NCI-H2227 treated with DMSO at 0.1 percent for 48 hours (cell line): ENCODE measurements at places on chromosomes 16 and 17.

GRCh38 chr16:10552998-10553491 is 27.4 kb downstream of the EMP2 start:
- DNase-seq, result peak; percentile 4

- no peak for DNase-seq
These were observed 412.8 kb downstream of the ZFHX3 start for GRCh38 chr16:72635104-72635503.

- DNase-seq, result no peak
These were observed 31.5 kb upstream of the FBXW10B start for GRCh38 chr17:15650741-15651582.

- no peak for DNase-seq
These were observed 16.8 kb downstream of the CNTNAP4 start for GRCh38 chr16:76293980-76294379.

DNA sequence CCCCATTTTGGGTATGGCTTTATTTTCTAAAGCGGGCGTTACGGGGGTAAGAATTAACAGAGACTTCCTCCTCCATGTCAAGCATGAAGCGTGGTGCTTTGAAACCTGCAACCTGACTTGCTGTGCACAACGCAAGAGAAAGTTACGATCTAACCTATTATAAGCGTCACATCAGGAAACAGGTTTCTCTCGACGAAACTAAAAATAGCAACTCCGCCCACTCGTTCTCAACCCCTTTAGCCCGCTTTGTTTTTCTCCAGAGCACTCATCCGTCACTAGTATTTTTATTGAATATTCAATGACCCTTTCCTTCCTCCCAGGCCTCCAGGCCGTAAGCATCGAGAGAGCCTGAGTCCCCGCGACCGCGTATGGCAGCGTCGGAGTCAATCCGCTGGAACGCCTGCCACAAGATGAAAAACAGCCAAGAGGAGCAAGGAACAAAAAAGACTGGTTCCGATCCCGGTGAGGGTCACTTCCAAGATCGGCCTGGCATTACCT is 555 bp downstream of the NUP88 start:
- DNase-seq, result peak; percentile 27

- DNase-seq, result peak; percentile 90
These were observed 151.8 kb downstream of the PITPNC1 start for GRCh38 chr17:67528751-67529436.

DNA sequence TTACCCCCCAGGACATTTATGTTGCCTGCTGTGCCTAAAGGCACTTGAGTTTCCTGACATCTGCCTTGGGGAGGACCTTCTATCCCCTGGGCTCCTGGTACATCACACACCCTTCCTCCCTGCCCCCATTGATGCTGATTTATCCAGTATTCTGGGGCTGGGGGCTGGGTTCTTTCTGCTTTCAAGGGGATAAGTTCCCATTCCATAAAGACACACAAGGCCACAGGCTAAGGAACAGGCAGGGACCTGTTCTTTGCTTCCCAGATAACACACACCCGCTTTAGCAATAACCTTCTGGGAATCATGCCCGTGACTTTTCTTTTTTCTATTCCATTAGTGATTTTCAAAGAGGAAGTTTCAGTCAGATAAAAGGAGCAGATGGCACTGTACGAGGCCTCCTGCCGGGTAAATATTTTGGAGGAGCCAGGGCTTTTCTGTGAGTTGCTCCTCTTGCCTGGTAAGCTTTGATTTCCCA is 30.6 kb downstream of the CHD9 start:
- DNase-seq, result peak; percentile 60

GRCh38 chr16:85171004-85171758 is 58.9 kb upstream of the CIBAR2 start:
- no peak for DNase-seq

- no peak for DNase-seq
These were observed 181.1 kb downstream of the CHD9 start for GRCh38 chr16:53235851-53236250.

DNA sequence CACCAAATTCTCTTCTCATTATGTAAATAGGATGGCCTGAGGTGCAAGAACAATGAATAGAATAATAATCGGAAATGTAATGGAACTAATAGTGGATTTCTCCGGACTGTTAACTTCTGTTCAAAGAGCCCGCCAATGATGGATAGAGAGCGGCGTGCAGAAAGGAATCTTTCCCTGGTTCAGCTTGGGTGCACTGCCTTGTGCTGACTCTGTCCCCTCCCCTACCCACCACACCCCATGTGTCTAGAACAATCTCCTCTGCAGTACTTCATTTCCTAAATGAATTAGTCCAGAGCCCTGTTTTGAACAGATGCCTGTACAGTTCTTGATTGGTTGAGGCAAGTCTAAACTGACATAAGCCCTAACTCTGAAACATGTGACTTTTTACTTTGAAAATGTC is 125.4 kb downstream of the CDH13 start:
- no peak for DNase-seq

- no peak for DNase-seq
These were observed 4.0 kb downstream of the LYRM1 start for GRCh38 chr16:20904507-20905081.

- DNase-seq, result no peak
These were observed 27.9 kb upstream of the OR4D1 start for GRCh38 chr17:58120195-58120822.

DNA sequence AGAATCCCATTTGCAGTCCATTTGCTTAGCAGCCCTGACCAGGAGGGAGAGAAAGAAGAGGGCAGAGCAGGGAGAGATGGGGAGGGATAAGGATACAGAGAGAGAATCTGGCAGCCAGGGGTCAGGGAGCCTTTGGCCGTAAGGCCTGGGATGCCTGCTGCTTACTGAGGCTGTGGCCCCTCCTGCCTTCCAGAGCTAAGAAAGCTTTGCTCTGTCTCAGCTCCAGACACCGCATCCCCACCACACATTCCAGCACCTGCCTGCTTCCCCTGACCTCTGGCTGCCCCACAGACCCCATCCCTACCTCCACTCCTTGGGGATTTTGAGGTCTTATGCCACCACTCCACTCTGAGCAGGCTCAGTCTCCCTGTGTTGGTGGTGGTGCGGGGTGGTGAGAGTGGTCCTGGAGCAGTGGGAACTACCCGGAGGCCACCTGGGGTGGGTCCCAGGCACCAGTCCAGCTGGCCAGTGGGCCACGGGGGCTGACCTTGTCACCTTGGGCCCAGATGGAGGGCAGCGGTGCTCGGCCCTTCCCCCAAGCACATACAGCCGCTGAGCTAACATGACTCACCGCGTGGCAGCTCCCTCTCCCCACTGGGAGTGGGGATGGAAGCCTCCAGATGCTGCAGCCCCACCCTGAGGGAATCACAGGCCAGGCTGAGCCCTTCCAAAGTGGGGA is 58.3 kb downstream of the RAI1 start:
- no peak for DNase-seq

GRCh38 chr17:14499976-14500375 is 199.1 kb downstream of the HS3ST3B1 start:
- no peak for DNase-seq

GRCh38 chr17:64148699-64149098 is 18.8 kb upstream of the ERN1 start:
- no peak for DNase-seq

DNA sequence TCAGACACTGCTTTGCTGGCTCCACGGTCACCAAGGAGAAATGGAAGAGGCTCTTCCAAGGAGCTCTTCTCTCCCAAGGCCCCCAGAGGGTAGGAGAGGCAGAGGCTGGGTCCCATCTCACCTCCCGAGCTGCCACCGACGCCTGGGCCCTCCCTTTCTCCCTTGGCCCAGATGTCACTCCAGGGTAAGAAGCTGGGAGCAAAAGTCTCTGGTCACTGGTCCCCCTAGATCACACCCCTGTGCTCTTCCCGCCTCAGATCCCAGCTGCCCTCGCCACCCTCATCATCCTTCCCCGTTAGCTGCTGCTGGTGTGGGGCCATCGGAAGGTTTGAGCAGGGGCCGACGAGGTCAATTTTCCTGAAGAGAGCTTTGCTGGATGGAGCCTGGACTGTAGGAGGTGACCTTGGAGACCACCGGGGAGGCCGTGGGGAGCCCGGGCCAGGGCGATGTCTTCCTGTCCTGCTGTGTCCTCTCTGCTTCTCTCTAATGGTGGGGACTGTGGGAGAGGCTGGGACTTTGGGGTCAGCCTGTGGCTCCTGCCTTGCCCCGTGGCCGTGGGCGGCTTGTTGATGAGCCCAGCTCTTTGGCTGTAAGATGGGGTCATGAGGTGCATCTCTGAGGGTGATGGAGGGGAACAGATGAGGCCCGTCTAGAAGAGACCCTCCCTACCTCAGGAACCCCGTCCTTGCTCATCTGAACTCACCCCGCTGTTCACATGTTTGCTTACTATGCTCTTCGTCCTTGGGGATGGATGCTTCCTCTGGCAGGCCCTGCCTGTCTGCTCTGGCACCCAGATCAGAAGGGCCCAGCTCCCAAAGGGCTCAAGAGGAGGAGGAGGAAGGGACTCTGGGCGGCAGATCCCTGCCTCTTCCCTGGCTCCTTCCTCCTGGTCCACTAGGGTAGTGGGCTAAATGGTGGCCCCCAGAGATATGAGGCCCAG is 11.4 kb upstream of the RHBDF2 start:
- DNase-seq, result no peak

- DNase-seq, result no peak
These were observed 483.1 kb upstream of the PSMD7 start for GRCh38 chr16:73813527-73813926.

DNA sequence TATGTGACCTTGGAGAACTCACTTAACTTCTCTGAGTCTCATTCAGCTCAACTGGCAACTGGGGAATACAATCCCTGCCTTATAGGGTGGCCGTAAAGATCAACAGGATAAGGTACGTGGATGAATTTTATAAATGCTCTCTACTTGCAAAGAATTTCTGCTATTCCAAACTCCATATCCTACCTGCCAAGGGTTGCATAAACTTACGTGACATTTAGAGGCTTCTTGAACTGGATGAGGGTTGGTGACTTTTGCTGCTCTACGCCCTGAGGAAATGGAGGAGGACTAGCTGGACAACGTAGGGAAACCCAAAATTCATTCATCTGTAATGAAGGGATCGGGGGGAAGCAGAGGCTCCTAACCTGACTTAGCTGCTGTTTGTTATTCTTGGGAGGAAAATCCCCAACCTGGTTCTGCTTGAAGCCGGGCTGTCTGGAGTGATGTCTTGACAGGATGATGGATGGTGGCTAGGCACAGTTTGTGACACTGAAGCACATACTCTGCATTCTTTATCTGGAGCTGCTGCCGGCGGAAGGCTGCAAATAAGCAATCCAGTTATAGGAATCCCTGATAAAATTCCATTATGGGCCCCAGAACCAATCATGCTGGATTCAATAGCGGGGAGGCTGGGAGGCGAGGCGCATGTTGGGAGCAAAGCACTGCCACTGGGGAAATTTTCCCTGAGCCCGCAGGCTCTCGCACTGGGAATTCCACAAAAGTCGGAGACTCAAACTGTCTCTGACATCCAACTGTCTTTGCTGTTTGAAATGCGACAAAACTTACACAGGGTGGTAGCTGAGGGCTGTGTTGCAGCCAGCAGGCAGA is 94.7 kb upstream of the SDK2 start:
- no peak for DNase-seq

DNA sequence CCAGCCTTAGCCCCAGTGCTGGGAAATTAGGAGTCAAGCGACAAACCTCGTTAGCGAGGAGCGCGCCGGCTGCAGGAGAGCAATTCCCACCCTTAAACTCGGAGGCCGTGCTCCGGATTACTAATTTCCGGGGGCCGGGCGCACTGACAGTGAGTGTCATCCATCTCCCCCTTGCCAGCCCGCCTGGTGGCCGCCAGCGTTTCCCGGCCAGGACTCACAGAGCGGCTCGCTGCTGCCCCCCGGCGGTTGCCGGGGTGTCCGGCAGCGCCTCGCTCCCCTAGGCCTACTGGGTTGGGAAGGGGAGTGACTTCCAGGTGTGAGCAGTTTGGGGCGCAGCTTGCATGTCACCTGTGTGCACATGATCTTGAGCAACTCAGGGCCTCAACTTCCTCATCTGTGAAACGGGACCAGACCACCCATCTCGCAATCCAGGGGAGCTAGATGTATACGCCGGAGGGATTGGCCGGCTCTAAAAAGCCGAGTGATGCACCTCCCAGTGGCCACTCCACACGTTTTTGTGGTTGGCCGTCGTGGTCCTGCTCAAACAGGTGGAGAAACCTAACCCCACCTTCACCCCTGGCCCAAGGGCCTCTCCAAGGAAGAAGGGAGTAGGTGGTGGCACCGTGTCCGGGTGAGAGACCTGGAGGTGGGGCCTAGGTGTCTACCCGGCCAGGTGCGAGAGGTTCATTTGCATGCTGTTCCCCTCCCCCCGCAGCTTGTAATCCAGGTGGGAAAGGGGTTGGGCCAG is 2.5 kb upstream of the GSE1 start:
- DNase-seq, result peak; percentile 69

- no peak for DNase-seq
These were observed 9.8 kb upstream of the RABEP1 start for GRCh38 chr17:5272322-5272721.

GRCh38 chr17:82349287-82349701 is 9.8 kb upstream of the TEX19 start:
- no peak for DNase-seq

DNA sequence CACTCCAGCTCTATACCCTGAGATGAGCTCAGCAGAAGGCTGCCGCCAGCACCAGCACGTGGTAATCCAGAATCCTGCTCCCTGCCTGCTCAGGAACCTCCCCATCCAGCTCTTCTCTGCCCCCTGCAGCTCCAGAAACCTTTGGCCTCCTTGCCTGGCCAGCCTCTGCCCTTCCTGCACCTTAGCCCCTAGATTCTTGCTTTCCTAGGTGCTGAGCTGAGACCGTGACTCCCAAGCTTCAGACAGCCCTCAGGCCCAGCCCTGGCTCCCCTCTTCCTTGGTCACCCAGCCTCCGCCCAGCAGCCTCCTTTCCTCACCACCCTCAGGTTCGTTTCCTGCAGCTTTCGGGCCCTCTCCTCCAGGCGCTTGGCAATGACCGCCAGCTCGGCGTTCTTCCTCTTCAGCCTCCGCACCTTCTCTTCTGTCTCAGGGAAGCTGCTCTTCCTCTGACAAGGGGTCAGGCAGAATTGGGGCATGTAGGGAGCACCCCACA is 2.6 kb downstream of the TSPOAP1 start:
- DNase-seq, result no peak

- DNase-seq, result no peak
These were observed 27.0 kb downstream of the NME3 start for GRCh38 chr16:1744338-1744840.

GRCh38 chr16:71837150-71837549 is 8.6 kb upstream of the ATXN1L start:
- DNase-seq, result no peak

GRCh38 chr17:77735566-77736198 is 222.8 kb upstream of the TNRC6C start:
- peak; percentile 96 for DNase-seq

- no peak for DNase-seq
These were observed 32.5 kb downstream of the ASIC2 start for GRCh38 chr17:33260638-33261037.

- DNase-seq, result no peak
These were observed 43.4 kb upstream of the ICAM2 start for GRCh38 chr17:64063766-64064224.

- DNase-seq, result no peak
These were observed 4.8 kb upstream of the SEZ6 start for GRCh38 chr17:29010586-29010985.

GRCh38 chr17:47973541-47973940 is 2.6 kb downstream of the CDK5RAP3 start:
- no peak for DNase-seq

- no peak for DNase-seq
These were observed 65.0 kb downstream of the MPRIP start for GRCh38 chr17:17107281-17107680.
